ENCODE measurements at places on chromosomes 1 and 21. TPM values are rescaled to one million over a fixed set of nuclear protein-coding genes. Genes with fewer than 3 reads are reported as not detected.
A peak's percentile ranks its signal among the peaks of the same experiment; 100 is the strongest.

DNA sequence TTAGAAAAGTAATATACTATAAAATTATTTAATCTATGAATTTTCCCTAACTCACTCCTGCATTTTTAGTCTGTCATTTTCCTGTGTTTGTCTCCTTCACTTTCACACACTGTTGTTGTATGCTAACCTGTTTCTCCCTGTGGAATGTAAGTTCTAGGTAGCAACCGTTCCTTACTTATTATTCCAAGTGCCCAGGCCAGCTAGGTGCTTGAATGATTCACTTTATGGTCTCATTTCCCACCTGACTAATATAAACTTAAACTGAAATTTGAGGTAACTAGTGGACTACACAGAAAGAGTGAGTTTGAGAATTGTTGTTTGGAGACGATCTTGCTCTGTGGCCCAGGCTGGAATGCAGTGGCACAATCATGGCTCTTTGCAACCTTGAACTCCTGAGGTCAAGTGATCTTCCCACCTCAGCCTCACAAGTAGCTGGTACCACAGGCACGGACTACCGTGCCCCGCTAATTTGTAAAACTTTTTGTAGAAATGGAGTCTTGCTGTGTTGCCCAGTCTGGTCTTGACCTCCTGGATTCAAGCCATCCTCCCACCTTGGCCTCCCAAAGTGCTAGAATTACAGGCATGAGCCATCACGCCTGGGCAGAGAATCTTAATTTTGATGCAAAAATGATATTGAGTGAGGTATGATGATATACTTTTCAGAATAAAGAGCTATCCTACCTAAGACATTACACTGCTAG is 1.9 kb downstream of the ZYG11B start:
- H3K27me3 ChIP-seq, result no peaks in the 10 kb centered on the region
- no peak overlapping the region for H3K27ac ChIP-seq
- no peaks in the 10 kb centered on the region for H3K4me1 ChIP-seq
- H3K4me3 ChIP-seq, result no peak overlapping the region

GRCh38 chr1:74799119-74799657 is 66.2 kb downstream of the TYW3 start:
- no peak for DNase-seq
- no peaks in the 10 kb centered on the region for H3K4me1 ChIP-seq
- no peak overlapping the region for H3K27ac ChIP-seq
- H3K4me3 ChIP-seq, result no peak overlapping the region

DNA sequence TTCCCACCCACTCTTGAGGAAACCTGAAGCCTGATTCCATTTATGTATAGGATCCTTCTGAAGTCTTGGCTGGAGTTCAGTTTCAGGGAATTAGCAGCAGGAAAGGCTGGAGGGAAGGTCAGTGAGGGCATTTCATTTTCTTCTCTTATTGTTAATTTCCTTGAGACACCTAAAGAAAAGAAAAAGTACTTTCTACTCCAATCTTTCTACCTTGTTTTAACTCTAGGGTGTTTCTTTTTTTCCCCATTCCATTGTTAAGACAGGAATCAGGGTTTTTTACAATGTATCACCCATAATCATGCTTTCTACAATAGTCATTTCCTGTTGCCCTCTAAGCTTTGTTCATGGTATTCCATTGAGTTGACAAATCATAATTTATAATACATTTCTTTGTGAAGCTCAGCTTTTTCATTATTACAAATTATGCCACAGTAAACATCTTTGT is 27.4 kb downstream of the SNRPE start:
- no peak for DNase-seq
- H3K27ac ChIP-seq, result no peak overlapping the region
- no peaks in the 10 kb centered on the region for H3K27me3 ChIP-seq
- no peak overlapping the region for H3K4me3 ChIP-seq
- H3K4me1 ChIP-seq, result no peaks in the 10 kb centered on the region

DNA sequence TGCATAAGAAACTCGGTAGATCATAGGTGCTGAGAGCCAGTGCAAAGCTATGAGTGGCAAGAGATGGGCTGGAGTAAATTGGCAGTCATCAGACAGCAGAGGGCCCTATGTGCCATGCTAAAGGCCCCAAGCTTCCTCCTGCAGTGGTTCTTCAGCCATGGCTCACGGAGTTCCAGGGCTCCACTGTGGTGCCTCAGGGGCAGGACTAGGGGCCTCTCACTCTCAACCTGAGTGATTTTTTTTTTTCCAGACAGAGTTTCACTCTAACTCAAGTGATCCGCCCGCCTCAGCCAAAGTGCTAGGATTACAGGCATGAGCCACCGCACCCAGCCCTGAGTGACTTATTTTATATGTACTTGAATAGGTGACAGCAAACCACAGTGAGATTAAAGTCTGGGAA is 10.4 kb upstream of the GJA8 start:
- H3K36me3 ChIP-seq, result no peaks in the 10 kb centered on the region
- no peak overlapping the region for H3K4me3 ChIP-seq
- no peaks in the 10 kb centered on the region for H3K27me3 ChIP-seq
- H3K4me1 ChIP-seq, result no peaks in the 10 kb centered on the region
- DNase-seq, result no peak
- no peak overlapping the region for H3K27ac ChIP-seq

GRCh38 chr1:156198831-156199349 is 5.0 kb downstream of the SLC25A44 start:
- no peak for DNase-seq
- H3K27me3 ChIP-seq, result no peaks in the 10 kb centered on the region
- no peak overlapping the region for H3K4me3 ChIP-seq
- H3K4me1 ChIP-seq, result no peaks in the 10 kb centered on the region

GRCh38 chr1:205858141-205858961 is 8.4 kb upstream of the PM20D1 start:
- H3K4me1 ChIP-seq, result no peaks in the 10 kb centered on the region
- H3K36me3 ChIP-seq, result no peaks in the 10 kb centered on the region
- H3K4me3 ChIP-seq, result no peak overlapping the region
- no peak for DNase-seq

DNA sequence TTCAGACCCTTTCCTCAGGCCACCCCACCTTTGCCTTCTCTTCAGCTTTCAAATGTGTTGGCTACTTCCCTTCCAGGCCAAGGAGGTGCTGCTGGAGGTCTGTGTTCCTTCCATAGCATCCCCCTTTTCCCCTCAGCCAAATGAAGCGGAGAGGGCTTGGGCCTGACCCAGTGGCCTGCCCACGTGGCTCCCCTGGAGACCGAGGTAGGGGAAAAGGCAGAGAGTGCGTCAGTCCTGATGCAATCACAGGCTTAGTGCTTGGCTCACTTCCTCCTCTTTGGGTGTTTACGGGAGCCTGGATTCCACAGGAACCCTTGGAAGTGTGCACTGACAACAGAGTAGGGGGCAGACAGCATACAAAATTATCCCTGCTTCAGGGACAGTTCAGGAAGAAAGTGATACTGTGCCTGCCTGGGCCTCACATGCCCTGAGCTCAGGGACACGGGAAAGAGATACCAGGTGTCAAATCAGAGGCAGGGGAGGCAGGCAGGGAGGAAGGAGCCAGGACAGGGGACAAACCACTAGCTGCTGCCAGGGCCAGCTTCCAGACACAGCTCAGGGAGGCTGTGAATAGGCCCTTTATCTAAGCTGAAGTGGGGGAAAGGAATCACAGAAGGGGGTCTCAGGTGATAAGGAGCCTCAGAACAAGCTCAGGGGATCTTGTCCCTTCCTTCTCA is 16.6 kb upstream of the PTP4A2 start:
- no peaks in the 10 kb centered on the region for H3K36me3 ChIP-seq
- peak overlapping the region; percentile 89 for H3K27ac ChIP-seq
- no peaks in the 10 kb centered on the region for H3K27me3 ChIP-seq

DNA sequence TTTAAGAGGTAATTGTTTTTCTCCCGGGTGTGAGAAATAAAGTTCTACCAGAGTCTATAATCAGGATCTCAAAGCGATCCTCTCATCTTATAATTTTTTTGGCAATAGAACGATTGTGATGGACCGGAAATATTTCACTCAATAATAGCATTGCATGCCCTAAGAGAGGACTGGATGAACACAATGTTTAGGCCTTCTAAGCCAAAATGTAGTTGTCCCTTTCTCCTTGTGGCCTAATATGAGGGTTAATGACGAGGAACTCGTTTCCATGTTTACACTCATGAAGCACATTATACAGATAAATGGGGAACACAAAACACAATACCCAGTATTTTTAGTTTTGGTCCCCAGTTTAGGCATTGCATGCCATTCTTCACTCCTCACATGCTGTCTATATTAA is 5.9 kb downstream of the TBX15 start:
- H3K27ac ChIP-seq, result no peak overlapping the region
- no peaks in the 10 kb centered on the region for H3K4me1 ChIP-seq
- DNase-seq, result no peak
- H3K4me3 ChIP-seq, result no peak overlapping the region
- peaks cover 62% of the 10 kb centered on the region for H3K27me3 ChIP-seq
- no peaks in the 10 kb centered on the region for H3K36me3 ChIP-seq

- no peaks in the 10 kb centered on the region for H3K36me3 ChIP-seq
- H3K4me1 ChIP-seq, result no peaks in the 10 kb centered on the region
- H3K4me3 ChIP-seq, result no peak overlapping the region
- DNase-seq, result no peak
Observed at GRCh38 chr1:80534606-80535360, 1266.0 kb upstream of the ADGRL2 start.

GRCh38 chr1:115565791-115566190 is 76.0 kb upstream of the VANGL1 start:
- no peak for DNase-seq
- H3K27ac ChIP-seq, result no peak overlapping the region
- H3K4me3 ChIP-seq, result no peak overlapping the region
- H3K4me1 ChIP-seq, result no peaks in the 10 kb centered on the region
- no peaks in the 10 kb centered on the region for H3K36me3 ChIP-seq
- no peaks in the 10 kb centered on the region for H3K27me3 ChIP-seq

- no peak overlapping the region for H3K27ac ChIP-seq
- no peaks in the 10 kb centered on the region for H3K36me3 ChIP-seq
- H3K4me3 ChIP-seq, result no peak overlapping the region
- no peaks in the 10 kb centered on the region for H3K4me1 ChIP-seq
- H3K27me3 ChIP-seq, result no peaks in the 10 kb centered on the region
- DNase-seq, result no peak
Observed at GRCh38 chr1:157025856-157026255, 19.7 kb downstream of the ARHGEF11 start.

DNA sequence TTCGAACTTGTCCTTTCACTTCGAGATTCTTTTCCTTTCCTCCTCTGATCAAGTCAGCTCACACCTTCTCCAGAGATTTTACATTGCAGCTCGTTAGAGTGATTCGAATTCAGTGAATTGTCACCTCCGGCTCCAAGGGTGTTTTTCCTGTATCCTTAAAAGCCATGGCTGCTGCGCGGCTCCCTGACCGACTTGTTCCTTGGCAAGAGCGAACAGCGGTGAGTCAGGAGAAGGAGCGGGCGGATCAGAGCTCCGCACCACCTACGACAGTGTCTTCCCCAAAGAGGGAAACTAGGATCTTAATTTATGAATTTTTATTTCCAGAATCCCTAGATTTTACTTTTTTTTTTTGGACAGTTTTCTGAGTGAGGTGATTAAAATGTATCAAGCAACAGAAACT is 204.4 kb upstream of the ADGRL2 start:
- DNase-seq, result no peak
- H3K27me3 ChIP-seq, result no peaks in the 10 kb centered on the region
- H3K36me3 ChIP-seq, result no peaks in the 10 kb centered on the region
- H3K27ac ChIP-seq, result no peak overlapping the region
- H3K4me1 ChIP-seq, result no peaks in the 10 kb centered on the region

GRCh38 chr1:84573481-84573966 is 716 bp downstream of the CTBS start:
- DNase-seq, result no peak
- H3K27me3 ChIP-seq, result no peaks in the 10 kb centered on the region
- peak overlapping the region; percentile 99 for H3K27ac ChIP-seq
- H3K4me1 ChIP-seq, result no peaks in the 10 kb centered on the region
- H3K4me3 ChIP-seq, result peak overlapping the region; percentile 73

DNA sequence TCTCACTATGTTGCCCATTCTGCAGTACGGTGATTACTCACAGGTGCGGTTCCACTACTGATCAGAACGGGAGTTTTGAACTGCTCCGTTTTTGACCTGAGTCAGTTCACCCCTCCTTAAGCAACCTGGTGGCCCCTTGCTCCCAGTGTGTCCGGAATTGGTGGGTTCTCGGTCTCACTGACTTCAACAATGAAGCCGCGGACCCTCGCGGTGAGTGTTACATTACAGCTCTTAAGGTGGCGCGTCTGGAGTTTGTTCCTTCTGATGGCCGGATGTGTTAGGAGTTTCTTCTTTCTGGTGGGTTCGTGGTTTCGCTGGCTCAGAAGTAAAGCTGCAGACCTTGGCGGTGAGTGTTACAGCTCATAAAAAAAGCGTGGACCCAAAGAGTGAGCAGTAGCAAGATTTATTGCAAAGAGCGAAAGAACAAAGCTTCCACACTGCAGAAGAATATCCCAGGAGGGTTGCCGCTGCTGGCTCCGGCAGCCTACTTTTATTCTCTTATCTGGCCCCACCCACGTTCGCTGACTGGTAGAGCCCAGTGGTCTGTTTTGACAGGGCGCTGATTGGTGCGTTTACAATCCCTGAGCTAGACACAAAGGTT is 17.6 kb upstream of the PARP1 start:
- H3K36me3 ChIP-seq, result no peaks in the 10 kb centered on the region
- DNase-seq, result no peak
- H3K4me1 ChIP-seq, result no peaks in the 10 kb centered on the region
- H3K27me3 ChIP-seq, result no peaks in the 10 kb centered on the region

DNA sequence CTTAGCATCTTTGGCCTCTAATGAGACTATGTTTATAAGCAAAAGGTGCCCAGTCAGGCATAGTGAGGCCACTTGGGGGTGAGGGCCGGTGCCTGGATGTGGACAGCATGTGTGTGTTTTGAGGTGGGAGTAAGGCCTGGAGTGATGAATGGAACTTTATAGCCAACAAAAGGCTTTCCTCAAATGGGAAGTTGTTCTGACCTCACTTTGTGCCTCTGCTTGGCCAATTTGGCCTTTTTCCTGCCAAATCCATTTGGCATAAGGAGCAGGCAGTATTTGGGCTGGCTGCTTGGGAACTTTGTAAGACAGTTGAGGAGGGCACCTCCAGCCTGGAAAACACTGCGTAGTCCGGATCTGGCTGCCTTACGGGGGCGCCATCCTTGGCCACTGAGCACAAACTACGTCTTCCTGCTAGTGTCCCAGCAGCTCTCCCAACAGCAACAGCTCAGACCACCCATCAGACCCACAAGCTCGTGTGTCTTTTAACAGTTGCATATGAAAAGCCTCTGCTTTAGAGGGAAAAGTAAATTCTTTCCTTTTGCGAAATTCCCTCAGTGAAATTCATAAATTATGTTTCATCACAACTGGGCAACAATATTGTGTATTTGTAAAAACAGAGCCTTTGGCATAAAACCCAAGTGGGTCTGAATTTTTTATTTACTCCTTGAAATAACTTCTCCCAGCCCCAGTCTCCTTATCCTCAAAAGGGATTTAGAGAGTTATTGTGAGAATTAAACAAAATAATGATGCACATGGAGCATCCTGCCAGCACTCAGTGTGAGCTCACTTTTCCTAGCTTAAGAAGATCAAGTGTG is 322.9 kb downstream of the DISC1 start:
- no peaks in the 10 kb centered on the region for H3K36me3 ChIP-seq
- H3K27ac ChIP-seq, result no peak overlapping the region
- no peak overlapping the region for H3K4me3 ChIP-seq
- H3K4me1 ChIP-seq, result no peaks in the 10 kb centered on the region
- H3K27me3 ChIP-seq, result no peaks in the 10 kb centered on the region

MAP1LC3C gene
- total RNA-seq, result 0.24 TPM

CFHR4 gene
- 41.2 TPM for total RNA-seq

TMEM82 gene
- total RNA-seq, result 17.5 TPM

NPHS2 gene
- not detected for total RNA-seq

Measured in right lobe of liver (tissue), 6 donors.